Cardiac septum (tissue), 1 donor: ENCODE measurements at places on chromosomes 5 and 9. TPM values are rescaled to one million over a fixed set of nuclear protein-coding genes. Genes with fewer than 3 reads are reported as not detected.

Gene FBP2
- not detected for total RNA-seq

DNA sequence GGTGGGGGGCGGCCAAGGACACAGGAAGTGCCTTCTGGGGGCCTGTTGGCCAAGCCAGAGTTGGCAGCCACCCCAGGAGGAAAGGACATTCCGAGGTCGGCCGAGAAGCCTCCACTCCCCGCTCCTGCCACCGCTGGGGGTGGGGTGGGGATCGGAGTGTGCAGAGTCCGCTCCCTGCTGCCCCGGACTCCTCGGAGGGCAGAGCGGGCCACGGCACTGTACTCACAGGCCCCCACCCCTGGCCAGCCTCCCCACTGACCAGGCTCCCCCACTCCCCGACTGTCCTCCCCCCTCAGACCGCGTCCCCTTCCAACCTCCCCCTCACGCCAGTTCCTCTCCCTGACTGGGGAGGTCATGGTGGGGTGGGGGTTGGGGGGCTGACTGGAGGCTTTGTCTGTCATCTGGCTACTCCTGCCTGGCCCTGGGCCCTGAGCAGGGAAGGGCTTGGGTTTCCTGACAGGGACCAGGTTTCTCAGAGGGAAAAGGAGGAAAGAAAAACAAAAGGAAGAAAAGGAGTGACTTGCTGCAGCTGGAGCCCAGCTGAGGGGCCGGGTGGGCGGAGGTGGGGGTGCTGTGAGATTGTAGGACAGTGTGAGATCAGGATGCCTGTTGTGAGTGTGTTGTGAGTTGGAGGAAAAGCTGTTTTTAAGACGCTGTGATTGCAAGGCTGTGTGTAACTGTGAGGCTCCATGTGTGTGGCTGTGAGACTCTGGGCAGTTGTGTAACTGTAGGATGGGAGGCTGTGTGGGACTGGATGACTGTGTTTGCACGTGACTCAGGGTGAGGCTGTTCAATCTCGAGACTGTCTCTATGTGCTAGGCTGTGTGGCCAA lies 29.7 kb downstream of the CNTFR start:
- DNase-seq = no peak

- no peak for DNase-seq
Observed at GRCh38 chr9:107112707-107113243, 170.3 kb upstream of the RAD23B start.

GRCh38 chr5:67681703-67682102 lies 485.1 kb upstream of the CD180 start:
- DNase-seq = no peak

GRCh38 chr9:135258461-135258860 lies 171.0 kb downstream of the OLFM1 start:
- no peak for DNase-seq
